ENCODE measurements at places on chromosomes 6 and 20.

GRCh38 chr6:6716998-6717763, 128.7 kb downstream of the LY86 start:
- no peak for DNase-seq

DNA sequence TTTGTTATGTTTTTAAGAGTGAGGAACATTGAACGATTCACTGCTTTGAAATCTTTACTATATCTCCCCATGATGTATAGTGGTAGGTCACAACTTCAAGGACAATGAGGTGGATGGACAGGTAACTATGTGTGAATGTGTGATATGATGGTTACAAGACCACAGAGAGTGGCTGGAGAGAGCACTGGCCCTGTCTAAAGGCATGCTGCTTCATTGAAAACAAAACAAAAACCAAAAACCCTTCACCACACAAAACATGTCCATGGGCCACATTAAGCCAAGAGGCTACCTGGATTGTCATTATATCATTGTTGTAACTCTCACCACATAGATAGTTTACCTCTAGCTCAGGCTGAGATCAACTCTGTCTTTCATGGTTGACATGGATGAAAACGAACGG, 180.6 kb upstream of the TENT5A start:
- no peak for DNase-seq

DNA sequence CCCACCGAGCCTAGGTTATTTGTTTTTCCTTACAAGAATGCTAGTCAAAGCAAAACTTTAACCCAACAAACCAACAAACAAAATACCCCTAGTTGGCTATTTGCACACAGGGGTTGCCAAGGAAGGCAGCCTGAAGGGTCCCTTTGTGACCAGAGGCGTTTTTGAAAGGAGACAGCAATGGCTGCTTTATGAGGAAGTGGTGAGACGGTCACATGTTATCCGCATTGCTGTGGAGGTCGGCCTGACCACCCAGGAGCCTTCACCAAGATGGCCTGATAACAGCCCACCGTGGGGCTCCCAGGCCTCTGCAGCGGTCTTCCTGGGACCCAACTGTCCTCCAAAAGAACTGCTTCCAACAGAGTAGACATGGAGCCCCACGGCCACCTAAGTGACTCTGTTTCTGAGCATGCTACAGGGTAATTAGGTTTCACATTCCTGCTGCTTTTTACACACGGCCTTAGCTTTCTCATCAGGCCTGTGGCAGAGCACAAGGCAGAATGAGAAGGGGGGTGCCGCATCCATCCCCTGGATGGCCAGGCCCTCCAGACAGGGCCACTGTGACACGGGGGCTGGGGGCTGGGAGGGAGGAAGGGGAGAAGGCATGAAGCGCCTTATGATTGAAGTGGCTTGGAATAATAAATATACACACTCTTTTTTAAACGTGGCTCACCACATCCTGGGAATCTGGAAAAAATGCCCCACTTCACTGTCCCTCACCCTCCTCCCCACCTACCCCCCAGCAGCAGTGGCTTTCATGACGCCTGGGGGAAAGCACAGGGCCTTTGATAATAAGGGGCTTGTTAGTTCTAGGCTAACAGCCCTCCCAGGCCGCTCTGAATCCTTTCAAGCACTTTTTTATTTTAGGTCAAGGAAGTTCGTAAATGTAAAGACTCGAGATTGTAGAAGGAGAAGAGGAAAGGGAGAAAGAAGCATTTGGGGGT, 86.0 kb downstream of the CLIC5 start:
- DNase-seq, result peak; percentile 64

DNA sequence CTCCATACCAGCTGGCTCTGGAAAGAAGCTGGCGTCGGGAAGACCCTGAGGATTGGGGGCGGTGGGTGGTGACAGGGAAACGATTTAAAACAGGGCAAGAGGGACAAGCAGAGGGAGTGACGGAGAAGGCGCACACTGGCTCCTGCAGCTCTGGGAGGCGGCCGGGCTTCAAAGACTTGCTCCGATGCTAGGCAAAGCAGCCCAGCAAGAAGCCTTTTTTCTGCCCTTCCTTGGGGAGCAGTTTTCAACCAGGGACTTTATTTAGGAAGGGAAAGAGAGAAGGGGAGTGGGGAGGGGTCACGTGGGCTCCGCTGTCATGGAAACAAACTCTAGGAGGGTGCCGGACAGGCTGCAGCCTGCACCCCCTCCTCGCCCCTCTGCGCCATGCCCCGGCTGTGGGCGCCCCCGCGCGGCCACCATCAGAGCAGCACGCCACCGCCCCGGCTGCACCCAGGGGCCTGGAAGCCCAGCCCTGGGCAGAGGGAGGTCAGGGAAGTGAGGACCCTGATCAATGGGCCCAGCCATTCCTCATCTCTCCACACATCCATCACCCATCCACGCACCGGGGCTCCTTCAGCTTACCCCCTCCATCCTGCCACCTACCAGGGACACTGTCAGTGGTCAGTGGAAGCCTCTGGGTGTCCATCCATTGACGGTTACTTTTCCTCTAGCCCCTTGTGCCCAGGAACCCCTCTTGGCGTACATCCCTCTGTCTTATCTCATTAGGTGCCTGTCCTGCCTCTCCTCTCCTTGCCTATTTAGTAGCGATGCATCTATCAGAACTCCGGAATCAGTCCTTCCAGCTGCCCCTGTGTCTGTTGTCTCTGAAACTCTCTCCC, 66.6 kb upstream of the CCDC167 start:
- peak; percentile 84 for DNase-seq

DNA sequence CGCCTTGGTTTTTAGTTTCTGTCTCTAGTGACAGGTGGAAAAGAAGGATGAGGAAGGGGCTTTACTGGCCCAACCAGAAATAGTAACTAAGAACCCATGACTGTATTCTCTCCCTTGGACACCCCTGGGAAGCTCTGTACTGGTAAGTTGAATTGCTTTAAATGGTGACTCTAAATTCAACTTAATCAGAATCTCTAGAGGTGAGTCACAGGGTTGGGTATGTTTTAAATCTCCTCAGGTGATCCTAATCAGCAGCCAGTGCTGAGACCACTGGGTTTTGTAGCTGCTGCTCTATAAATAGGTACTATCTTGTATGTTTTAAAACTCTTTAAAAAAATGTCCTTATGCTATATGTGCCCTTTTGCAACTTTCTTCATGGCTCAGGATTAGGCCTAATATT, 314.0 kb upstream of the ECI2 start:
- no peak for DNase-seq

DNA sequence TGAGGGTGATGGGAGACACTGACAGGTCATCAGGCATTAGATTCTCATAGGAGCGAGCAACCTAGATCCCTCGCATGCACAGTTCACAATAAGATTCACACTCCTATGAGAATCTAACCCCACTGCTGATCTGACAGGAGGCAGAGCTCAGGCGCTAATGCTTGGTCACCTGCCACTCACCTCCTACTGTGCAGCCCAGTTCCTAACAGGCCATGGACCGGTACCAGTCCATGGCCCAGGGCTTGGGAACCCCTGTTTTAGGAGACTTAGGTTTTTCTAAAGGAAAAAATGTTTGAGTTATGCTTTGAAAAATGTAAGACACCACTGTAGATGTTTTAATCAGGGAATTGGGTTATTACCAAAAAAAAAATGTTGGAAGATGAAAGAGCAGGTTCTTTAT, 6.7 kb downstream of the HLA-E start:
- DNase-seq, result no peak

DNA sequence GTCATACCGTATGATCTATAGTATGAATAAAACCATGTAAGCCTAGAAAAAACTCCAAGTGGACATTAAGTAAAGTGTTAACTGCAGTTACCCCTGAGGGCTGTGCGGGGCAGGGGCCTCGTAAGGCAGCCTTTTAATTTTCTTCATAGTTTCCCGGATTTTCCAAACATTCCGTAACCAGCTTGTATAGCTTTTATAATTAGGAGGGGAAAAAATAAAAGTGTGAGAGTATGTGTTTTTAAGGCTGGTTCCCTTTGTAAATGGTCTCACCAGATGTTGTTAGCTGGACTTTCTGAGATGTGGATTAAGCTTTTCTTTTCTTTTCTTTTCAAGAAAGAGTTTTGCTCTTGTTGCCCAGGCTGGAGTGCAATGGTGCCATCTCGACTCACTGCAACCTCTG, 7.0 kb downstream of the KIAA1755 start:
- no peak for DNase-seq

DNA sequence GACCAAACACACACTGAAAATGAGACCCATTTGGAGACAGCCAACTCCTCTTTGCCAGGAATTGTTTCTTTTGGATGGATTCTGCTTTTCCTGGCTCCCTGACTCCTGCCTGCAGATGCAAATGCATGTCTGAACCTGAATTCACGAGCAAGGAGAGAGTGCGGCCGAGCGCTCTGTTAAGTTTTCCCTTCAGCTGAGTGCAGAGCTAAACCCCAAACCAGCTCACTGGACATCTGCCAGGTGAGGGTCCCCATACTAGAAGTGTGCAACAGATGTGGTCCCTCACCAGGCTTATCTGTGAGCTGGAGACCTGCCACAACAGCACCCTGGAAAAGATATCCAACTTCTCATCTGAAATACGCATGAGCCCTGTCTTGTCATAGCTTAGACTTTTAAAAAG, 59.0 kb downstream of the CD164 start:
- no peak for DNase-seq

- DNase-seq, result no peak
Measured at GRCh38 chr6:136737871-136738691, 54.2 kb downstream of the MAP3K5 start.

DNA sequence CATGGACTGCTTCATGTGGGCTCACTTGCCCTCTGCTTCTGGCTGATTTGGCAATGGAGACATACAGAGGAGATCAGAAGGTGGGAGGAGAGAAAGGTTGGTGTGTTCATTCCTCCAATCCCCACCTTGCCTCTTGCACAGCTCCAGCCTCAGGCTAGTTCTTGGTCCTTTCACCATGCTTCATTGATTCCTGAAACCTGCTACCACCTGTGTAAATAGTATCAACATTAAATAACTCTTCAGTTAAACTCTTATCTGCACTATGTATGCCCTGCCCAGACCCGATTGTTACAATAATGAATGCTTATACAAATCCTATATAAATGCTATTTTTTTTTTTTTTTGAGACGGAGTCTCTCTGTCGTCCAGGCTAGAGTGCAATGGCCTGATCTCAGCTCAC, 174.5 kb downstream of the CD83 start:
- DNase-seq, result no peak

DNA sequence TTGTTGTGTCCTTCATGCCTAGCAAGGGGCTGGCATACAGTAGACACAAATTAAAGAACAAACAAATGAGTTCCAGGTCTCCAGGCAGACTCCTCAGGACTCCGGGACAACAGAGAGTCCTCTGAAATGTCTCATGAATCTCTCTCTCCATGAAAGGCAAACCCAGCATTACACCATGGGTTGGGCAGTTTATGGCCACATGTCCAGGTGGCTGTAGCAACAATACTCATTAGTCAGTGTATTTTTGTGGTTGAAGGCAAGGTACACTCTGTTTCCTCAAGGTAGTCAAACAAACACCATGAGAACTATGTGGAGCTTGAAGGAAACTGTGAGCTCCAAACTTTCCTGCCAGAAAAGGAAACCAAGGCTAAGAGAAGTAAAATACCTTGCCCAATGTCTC, 62.2 kb downstream of the KCNB1 start:
- no peak for DNase-seq

DNA sequence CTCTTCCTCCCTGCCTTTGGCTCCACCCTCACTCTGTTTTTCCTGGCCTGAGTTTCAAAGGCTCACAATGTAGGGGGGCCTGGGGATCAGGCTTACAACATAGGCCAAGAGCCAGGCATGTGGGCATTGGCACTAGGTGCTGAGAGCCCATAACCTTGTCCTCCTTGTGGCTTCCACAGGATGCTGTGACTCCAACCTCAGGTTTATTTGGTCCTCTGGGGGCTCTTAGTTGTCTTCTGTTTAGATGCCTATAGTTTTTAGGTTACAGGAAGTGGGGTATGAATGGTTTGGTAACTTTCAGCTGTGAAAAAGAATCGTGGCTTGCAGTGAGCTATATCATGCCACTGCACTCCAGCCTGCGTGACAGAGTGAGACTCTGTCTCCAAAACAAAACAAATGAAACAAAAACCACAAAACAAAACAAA, 25.6 kb downstream of the MMP24 start:
- DNase-seq, result no peak

GRCh38 chr20:6626805-6627204, 140.7 kb upstream of the BMP2 start:
- no peak for DNase-seq

DNA sequence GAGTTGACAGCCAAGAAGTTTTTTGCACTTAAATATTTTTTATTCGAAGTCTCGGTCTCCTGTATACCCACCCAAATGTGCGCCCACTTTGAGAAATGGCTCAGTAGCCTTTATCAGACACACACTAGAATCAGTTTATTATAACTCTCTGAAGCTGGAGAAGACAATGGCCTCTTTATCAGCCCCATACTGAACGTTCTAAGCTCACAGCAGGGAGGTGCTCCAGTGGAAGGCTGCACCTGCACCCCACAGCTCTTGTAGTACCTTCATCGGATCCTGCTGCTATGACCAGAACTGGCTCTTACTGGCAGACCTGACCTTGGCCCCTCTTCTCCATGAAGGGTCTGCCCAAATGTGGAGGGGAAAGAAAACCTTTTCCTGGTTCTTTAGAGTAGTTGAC, 165.0 kb upstream of the SCGN start:
- no peak for DNase-seq

DNA sequence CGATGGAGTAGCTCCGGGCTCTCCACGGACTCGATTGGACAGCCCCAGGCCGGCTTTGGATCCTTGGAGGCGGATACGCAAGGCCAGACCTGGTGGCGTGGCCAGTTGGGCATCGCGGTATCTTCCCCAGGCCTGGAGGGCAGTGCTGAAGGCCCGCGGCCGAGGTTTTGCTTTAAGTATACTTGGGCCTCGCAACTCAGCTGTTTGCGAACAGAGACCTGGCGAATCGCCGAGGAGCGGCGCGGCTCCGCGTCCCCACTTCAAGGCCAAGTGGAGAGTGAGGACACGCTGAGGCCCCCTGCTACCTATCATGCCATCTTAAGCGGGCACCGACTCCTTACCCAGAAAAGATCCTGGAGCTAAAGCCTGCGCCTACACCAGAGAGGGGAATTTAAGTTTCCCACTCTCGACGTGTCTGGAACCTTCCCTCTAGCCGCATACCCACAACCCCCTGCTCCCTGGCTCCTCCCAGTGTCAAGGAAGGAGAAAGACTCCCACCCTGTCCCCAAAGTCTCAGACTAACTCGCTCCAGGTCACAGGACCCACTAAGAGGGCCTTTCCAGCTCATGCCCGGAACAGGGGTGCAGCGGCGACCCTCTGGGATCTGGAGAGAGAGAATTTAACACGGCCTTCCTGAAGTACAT, 4.1 kb downstream of the LINC00237 start:
- peak; percentile 72 for DNase-seq

GRCh38 chr20:53738945-53739798, 145.5 kb upstream of the ZNF217 start:
- no peak for DNase-seq
